ENCODE measurements at places on chromosomes 16 and 17.

DNA sequence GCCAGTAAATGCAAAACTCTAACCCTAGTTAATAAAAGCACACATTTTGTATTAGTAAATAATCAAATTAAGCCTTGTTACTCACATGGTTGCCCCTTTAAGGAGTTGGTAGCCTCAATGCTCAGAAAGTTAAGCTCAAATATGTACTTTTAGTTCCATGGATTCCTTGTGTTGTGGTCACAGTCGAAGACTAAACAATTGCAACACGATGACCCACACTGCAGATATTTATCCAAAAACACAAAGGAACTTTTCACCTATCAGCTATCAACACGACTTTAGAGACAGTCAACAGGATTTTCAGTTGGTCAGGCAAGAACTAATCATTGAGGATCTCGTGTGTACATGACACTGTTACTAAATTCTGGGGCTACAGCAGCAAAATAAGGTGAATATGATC, 47.4 kb upstream of the NUDT7 start:
- no peak for DNase-seq

GRCh38 chr16:54118846-54119245, 167.7 kb downstream of the IRX3 start:
- DNase-seq, result no peak

- no peak for DNase-seq
These were observed 4.3 kb upstream of the RANGRF start for GRCh38 chr17:8284126-8284525.

DNA sequence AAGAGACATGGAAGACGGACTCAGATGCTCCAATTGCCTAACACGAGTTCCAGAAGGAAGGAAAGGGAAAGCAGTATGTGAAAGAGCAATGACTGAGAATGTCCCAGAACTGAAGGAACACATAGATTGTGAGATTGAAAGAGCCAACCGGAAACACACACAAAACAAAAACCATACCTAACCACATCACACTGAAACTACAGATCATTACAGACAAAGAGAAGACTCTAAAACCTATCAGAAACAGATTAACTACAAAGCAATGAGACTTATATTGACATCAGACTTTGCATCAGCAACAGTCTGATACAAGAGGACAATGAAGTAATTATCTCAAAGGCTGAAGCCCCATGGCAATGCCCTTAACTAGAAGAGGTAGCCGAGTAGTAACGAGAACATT, 45.6 kb upstream of the CLEC18B start:
- no peak for DNase-seq

DNA sequence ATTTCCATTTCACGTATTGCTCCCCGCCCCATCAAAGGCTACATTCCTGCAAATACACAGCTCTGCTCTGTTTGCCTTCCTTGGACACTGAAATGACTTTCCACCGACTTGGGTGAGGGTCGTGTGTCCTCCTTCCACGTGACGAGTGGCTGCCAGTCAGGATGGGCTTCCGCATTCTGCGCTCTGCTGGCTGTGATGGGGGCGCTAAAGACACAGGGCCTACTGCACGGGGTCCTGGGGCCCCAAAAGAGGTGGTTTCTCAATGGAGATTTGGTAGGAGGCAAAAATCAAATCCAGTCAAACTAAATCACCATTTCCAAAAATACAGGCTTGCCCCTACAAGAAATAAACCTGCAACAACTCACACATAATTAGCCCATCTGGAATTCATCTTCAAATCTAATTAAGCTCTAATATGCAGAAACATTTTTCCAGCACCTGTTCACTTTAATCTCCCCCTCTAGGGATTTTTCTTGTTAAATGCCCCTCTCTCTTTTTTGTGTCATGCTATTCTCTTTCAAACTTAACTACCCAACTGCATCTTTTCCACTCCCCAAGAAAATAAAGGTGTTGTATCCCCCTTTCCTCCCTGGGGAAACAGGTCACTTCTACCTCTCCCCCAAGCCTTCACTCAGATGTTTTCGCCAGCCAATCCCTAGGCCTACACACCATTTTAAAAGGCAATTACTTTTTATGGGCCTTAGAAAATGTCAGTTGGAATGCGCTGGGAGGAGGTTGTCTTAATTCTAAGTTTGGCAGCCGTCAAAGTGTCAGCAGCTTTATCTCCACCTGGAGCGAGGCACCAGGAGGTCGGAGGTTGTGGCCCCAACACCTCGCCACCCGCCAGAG, 21.9 kb upstream of the FAAP100 start:
- DNase-seq, result no peak

- no peak for DNase-seq
These were observed 16.8 kb downstream of the SNX20 start for GRCh38 chr16:50664270-50664669.

GRCh38 chr16:11556945-11557720, 29.6 kb downstream of the LITAF start:
- no peak for DNase-seq

DNA sequence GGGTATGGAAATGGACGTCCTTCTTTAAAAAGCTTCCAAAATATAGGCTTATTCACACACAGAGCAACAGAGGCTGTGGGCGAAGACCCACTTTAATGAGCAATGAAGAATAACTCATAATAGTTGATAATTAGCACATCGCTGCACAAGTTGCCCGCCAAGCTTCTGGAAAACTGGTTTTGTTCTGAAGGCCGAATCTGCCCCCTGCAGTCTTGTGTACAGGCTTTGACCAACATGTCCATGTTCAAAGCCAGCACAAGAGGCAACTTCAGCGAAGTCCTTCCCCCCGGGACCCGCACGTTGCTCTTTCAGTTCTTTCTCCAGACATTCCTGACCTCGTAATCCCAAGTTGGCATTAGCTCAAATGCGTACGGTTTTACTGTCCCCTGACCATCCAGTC, 73.3 kb downstream of the IRX5 start:
- DNase-seq, result no peak

- no peak for DNase-seq
These were observed 12.9 kb downstream of the GAN start for GRCh38 chr16:81327447-81328196.

DNA sequence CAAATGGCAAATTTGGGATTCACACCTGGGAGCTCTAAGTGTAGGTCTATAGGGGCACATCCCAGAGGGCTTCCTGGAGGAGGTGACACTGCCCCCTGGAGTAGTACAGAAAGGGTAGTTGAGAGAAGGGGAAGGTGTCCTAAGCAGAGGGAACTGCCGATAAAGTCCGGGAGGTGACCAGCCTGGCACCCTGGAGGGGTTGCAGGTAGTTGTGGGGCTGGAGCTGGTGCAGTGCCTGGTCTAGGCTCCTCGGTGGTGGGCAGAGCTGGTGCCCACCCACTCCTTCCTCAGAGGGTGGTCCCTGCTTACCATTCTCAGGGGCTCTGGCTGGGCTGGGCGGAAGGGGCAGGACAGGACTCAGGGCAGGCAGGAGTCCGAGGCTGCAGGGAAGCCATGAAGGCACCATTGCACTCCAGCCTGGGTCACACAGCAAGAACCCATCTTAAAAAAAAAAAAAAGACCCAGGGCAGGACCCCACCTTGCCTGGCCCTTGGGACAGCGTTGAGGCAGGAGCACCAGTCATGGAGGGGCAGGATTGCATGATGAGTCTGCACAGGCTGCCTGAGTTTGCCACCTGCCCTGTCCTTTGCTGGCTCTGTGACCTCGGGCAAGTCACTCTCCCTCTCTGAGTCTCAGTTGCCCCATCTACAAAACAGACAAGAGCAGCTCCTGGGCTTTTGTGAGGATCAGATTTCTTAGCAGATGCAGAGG, 43.8 kb downstream of the LAT start:
- no peak for DNase-seq

GRCh38 chr16:10957771-10958482, 13.6 kb downstream of the CLEC16A start:
- no peak for DNase-seq

DNA sequence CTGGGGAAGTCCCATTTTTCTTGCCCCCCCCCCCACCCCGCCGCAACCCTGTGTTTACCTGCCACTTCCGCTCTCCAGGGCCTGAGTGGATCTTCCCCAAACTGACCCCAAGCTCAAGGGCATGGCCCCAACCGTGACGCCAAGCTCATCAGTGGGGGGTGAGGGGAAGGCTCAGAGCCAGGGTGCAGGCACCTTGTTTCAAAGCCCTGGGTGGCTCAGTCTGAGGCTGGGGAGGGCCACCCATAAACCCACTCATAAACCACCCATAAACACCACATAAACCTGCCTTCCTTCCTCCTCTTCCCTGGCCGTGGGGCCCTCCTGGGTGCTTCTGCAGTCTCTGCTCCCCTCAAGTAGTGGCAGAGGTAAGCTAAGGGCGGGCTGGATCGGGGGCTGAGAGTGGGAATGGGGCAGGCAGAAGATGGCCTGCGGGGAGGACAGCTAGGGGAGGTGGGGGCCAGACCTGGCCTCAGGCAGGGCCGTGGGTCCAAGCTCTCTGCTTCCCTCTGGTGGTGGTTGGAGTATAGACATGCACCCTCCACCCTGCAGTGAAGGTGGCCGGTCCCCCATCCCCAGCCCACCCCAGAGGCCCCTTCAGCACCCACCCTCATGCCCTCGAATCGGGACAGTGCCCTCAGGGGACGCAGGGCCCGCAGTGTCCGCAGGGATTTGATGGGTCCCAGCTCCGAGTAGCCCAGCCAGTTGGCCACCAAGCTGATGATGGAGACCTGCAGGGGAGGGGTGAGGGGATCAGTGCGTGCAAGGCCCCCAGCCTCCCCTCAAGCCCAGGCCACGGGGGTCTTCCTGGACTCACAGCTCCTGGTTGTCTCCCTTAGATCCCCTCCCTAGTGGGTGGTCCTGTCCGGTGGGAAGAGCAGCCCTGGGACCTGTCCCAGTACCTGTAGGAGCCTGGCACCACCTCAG, 14.6 kb upstream of the CD79B start:
- DNase-seq, result no peak

DNA sequence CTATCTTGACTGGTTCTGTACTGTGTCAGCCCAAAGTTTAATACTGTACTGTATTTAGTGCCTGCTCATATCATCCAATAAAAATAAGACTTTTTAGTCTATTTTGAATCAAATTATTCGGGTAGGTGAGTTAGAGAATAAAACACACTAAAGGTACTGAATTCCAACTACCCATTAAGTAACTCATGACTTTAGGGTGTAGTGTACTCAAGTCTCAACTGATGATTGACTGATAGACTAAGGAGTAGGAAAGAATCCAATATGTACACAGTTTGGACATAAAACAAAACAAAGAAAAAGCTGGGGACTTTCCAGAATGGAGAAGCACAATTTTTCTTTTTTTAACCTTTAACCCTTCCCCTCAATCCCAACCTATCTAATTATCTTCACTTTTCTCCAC, 4.1 kb downstream of the EZH1 start:
- no peak for DNase-seq

All from kidney epithelial cell (primary cell).